ENCODE measurements at places on chromosomes 2 and 18.

DNA sequence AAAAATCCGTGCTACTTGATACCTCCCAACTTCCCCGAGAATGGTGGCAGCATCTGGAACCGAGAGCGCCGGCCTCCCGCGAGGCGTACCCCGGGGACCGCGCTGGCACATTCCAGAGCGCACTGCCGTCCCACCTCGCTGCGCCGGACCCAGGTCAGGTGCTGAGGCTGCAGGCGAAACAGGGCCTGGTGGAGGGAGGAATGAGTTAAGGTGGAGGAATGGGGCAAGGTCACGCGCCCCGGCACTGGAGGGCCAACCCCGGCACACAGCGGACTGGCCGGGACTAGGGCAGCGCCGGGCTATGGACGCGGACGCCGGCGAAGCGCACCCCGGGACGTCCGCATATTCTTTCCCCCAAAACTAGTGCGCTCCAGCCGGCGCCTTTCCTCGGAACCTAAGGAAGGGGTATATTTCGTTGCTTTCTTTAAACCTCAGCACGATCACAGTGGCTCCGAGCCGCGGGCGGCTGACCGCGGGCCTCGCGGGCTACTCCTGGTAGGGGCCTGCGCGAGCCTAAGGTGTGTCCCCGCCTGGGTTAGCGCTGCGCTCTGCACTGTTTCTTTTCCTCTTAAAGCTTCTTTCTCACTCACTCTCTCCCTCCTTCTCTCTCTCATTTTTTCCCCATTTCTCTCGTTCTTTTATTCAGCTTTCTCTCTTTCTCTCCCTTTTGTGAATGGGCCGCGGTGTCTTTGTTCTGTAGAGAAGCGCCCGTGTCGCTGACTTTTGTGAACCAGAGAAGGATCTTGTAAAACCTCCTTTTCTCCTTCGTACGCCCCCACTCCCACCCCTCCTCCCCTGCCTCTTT lies 2.1 kb upstream of the OTX1 start:
- no peak for DNase-seq

- DNase-seq, result no peak
Measured at GRCh38 chr2:160109243-160109642, 46.8 kb upstream of the PLA2R1 start.

- no peak for DNase-seq
Measured at GRCh38 chr18:25171334-25171733, 180.6 kb downstream of the ZNF521 start.

DNA sequence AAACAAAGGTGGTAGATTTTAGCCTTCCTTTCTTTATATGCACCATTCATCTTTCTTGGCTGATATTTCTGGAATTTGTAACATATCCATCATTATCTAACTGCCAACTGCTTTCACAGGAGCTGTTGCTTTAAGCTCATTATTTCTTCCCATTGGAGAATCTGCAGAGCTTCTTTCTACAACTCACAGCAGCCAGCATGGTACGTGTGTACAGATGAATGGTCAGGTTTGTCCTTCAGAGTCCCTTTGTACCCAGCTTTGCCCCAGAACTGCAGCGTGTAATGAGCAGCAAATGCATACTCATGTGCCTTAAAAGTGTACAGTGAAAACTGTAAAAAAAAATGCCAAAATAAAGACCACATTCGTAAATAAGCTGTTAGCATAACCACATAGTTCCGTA lies 260.9 kb downstream of the FIGN start:
- no peak for DNase-seq

- DNase-seq, result no peak
Measured at GRCh38 chr2:10000541-10000940, 42.8 kb upstream of the KLF11 start.

DNA sequence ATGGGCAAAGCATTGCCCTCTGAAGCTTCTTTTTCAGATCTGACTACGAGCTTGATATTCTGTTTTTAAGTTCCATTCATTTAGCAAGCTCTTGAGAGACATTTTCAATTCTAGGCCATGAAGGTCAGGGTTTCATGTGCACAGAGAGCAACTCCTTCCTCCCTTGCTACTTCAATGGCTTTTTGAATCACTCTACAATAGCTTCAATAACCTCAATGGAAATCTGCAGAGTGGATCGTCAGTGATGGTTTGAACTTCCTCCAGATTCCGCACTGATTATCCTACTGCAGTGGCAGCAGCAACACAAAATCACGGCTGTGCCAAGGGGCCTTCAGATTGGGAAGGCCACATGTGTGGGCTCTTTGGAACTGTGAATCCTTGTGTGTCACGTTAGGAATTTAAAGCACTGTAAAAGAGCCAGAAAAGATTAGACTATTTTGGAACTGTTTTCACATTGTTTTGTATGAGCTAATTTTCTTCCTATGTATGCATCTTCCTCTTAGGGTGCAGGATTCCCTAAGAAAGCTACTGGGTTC lies 88.4 kb upstream of the MGAT4A start:
- DNase-seq, result no peak

GRCh38 chr2:175180701-175181103 lies 808 bp downstream of the ATP5MC3 start:
- peak; percentile 32 for DNase-seq

DNA sequence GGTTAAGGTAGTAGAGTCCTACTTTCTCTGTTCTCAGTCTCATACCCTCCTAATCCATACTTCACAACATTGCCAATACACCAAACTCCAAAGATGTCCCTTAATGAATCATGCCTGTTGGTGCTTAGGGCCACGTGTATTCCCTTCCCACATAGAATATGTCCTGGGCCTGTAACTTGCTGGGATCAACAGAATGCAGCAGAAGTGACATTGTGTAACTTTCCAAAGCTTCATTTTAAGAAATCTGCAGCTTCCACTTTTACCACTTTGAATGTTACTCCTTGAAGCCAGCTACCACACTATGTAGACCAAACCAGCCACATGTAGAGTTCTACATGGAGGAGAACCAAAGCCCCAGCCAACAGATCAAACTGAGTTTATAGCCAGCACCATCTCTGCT lies 58.5 kb upstream of the ARHGAP15 start:
- no peak for DNase-seq

DNA sequence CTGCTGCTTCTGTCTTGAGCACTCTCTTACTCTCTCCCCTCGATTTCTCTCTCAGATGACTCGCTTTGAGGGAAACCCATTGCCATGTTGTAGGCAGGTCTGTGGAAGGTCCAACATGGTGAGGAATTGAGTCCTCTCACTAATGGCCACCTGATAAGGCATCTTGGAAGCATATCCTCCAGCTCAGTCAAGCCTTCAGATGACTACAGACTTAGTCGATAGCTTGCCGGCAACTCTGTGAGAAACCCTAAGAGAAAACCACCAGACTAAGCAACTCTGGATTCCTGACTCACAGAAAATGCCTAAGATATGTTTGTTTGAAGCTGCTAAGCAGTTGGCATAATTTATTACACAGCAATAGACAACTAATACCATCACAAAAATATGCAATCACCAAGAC lies 51.2 kb downstream of the WDR75 start:
- no peak for DNase-seq

DNA sequence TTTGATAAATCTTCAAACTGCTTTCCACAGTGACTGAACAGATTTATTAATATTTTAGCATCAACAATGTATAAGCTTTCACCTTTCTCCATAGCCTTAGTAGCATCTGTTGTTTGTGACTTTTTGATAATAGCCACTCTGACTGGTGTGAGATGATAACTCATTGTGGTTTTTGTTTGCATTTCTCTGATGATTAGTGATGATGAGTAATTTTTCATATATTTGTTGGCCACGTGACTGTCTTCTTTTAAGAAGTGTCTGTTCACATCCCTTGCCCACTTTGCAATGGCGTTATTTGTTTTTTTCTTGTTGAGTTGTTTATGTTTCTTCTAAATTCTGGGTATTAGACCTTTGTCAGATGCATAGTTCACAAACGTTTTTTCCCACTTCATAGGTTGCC lies 952.9 kb downstream of the TRIB2 start:
- DNase-seq, result no peak

DNA sequence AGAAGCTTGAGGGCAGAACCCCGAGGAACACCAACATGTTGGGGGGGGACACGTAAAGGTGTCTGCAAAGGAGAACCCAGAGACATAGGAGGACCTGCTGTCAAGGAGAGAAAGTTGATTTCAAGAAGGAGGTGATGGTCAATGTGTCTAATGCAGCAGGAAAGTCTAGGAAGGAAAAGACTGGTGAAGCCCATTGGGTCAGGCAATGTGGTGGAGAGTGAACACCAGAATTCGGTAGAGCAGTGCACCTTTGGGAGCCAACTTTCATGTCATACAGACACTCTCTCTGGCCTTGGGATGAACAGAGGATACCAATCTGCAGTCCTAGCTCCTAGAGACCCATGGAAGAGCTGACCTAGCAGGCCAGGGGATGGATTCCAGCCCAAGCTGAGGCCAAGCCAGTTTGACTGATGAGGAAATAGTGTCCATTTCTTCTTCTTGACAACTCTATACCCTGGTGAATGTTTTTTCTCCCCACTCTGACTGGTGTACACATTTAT lies 101.9 kb downstream of the MYCN start:
- no peak for DNase-seq

- DNase-seq, result no peak
Measured at GRCh38 chr2:127515383-127515915, 10.8 kb downstream of the IWS1 start.

- DNase-seq, result no peak
Measured at GRCh38 chr2:188146888-188147287, 144.8 kb upstream of the GULP1 start.

DNA sequence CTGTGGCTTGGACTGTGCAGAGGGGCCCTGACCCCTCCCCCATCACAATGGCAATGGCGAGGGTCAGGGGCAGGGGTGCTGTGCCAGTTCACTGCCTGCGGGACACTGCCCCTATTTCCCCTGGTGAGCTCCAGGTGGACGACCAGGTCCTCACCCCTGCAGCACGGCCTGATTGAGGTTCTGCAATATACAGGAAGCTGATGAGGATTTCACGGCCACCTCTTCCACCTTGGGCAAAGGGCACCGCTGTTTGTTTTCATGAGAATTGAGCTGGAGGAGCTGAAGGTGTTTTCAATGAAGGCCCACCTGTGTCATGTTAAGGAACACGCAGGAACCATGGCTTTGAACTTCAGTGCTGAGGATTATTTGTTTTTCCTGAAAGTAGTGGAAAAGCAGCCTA lies 96.3 kb downstream of the OSR1 start:
- DNase-seq, result no peak

DNA sequence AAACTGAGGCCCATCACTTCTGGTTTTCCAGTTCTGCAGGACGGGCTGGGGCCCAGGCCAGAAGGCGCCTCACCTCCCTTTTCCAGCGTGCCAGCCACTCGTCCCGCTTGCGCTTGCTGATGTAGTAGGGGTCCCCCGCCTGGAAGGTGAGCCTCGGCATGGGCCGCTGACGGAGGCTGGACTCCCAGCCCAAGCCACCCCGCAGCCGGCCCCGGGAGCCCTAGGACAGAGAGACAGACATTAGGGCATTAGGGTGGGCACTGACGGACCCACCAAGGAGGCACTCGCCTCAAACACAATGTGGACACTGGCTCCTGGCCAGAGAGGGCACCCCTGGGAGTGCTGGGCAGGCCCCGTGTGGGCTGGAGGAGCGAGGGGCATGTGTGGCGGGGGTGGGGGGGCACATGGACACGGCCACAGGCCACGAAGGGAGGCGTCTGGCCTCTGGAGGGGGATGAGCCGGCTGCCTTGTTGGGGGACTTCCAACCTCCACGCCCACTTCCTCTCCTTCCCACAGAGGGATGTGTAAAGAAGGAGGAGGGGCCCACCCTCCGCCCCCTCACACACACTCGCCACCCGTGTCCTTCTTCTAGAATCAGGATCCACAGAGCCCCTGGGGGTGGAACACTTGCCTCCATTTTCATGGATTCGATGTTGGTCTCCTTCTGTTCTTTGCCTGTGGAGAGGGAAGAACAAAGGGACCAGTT lies 66.7 kb downstream of the DNMT3A start:
- DNase-seq, result no peak

DNA sequence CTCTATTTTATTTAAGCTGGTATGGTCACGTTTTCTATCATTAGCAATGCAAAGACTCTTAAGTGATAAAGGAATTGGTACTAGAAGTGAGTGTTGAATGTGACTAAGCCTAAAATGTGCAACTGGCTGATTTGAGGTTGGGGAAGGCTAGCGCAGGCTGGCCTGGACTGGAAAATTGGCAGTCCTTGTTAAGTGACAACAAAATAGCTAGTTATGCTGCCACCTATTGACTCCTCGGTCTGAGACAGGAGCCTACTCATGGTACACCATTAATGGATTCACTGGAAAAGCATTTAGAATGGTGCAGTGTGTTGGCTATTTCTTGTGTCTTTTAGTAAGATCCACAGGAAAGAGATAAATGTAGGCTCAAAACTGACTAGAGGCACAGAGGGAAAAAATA lies 5.7 kb upstream of the WIPF1 start:
- DNase-seq, result no peak

DNA sequence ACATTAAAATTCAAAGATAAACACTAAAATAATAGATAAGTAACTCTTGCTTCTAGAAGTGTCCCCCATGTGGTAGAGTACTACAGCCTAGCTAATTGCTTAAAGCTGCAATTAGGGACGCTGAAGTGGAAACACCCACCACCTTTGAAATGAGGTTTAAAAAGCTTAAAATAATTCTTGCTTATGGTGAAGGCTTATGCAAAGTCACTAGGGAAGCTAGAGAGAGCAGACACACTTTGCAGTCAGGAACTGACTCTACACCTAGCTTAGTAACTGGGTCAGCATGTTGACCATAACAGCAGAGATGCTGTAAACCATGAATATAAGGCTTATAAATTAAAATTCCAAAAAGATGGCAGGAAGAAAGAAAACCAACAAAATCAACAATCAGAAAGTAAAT lies 65.4 kb upstream of the DSG1 start:
- no peak for DNase-seq

GRCh38 chr2:105750735-105751134 lies 6.0 kb downstream of the NCK2 start:
- no peak for DNase-seq

DNA sequence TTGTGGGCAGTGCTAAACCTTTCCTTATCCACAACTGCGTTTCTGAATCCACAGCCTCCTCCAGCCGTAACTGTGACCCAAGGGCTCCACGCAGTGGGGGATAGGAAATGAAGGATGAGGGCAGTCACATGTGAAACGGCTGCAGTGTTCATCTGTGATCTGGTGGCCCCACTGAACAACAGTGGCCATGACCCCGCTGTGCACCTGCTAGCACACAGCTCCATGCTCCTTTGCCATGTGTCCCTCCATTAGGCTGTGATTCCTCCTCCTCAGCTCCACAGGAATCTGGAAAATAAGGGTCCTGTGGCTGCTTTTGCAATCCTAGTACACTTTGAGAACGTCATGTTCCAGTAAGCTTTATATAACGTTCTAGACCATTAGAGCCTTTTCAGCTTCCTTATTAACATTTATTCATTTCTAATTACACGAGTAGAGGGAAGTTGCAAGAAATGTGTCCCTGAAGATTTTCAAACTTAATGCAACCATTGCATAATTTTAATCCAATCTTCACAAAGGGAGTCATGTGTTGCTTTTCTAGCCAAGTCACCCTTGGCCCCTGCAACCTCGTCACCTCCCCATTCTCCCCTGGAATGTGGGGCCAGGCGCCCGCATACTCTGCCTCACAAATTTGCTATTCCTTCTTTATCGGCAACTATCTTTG lies 7.1 kb upstream of the NAPG start:
- DNase-seq, result no peak

GRCh38 chr2:174112073-174112472 lies 136.3 kb downstream of the OLA1 start:
- no peak for DNase-seq

GRCh38 chr18:54109131-54109683 lies 115.3 kb downstream of the MBD2 start:
- DNase-seq, result no peak
